GM04504 (cell line): ENCODE measurements at places on chromosomes 5 and 9.

- no peak for DNase-seq
Observed at GRCh38 chr9:110842986-110843385, 174.4 kb downstream of the MUSK start.

DNA sequence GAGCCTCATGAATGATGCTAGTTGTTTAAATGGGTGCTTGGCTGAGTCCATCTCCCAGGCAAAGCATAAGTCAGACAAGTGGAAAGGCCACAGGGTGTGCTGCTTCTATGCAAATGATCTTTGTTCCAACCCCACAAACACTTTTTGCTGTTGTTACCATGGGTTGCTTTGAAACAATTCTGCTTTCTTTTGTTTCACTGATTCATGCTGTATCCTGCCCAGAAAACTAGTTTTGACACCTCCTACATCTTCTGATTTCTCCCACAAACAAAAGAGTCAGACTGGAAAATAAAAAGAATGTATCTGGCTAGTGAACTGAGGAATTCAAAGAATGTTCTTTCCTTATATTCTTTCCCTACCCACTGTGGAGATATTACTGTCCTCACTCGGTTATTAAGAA, 298.6 kb downstream of the DIRAS2 start:
- no peak for DNase-seq

GRCh38 chr5:154479944-154480750, 2.1 kb upstream of the HAND1 start:
- no peak for DNase-seq

- peak; percentile 24 for DNase-seq
Observed at GRCh38 chr9:71446473-71447411, 321.6 kb downstream of the CEMIP2 start.

DNA sequence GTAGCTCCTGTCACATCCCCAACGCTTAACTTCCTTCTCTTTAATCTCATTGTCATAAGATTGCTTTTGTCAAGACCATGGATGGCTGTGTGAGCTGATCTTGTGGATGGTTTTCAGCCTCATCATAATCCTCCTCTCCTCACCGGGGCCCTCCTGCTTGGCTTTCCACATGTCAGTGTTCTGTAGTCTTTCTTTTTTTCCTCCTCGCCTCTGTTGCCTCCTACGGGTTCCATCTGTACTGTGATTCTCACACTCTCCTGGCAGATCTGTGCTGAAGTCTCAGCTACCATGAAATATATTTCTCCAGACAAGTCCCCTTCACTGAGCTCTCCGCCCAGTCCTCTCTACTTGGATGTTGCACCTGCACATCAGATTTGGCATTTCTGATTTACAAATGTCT, 34.9 kb upstream of the FAM120AOS start:
- DNase-seq, result no peak

DNA sequence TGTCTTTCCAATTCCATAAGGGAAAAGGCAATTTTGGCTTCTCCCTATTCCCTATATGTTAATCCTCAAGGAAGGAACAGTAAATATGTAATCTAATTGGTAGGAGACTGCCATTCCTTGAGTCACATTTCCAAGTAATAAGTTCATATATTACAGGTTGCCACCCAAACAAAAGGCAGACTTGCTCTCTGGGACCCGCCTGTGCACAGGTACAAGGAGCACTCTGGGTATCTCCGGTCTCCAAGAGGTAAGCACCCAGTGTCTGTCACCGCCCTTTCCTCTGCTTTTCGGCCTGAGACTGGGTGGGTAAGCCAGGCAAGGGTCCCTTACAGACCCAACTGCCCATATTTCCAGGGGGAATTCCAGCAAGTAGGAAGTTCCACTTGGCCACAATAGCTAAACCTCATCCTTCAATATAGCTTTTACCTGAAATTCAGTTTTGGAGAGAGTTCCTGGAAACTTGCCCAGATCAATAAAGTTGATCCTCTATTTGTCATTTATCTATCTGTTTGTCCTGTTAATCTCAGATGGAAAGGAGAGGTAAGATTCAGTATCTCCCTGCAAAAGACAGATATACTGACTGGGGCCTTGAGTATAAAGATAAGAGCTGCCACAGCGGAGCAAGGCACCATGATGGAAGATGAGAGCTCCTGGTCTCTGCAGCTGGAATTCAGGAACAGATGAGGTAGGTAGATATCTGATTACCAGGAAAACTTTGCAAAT, 81.8 kb downstream of the SUSD1 start:
- DNase-seq, result no peak
